WTC11 (cell line): ENCODE measurements at places on chromosomes 12 and 14. TPM values are rescaled to one million over a fixed set of nuclear protein-coding genes. Genes with fewer than 3 reads are reported as not detected.

DNA sequence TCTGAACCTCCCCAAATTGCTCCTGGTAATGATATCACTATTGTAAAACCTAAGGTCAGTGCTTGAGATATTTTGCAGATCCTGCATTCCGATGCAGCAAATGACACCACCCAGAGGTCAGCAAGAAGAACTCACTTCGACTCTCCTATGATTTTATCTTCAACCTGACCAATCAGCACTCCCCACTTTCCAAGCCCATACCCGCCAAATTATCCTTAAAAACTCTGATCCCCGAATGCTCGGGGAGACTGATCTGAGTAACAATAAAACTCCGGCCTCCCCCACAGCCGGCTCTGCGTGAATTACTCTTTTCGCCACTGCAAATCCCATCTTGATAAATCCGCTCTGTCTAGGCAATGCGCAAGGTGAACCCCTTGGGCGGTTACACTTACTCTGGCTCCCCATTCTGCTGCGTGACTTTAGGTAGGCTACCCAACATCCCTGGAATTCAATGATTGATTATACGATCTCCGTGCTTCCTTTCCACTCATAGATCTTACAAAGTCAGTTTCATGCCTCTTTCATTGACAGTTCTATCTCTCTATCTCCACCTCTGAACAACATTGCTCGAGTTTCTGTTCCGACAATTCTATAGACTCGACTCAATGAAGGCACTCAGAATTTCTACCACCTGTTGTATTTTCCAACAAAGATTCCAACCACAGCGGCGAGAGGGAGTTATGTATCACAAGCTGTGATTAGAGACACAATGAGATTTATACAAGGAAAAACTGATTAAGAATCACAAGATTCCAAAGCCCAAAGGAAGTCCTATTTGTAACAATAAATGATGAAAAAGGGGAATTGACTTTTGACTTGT, 939 bp downstream of the NPC2 start:
- no peak overlapping the region for H3K27ac ChIP-seq
- H3K4me3 ChIP-seq, result no peak overlapping the region
- no peak for DNase-seq
- H3K27me3 ChIP-seq, result no peaks in the 10 kb centered on the region
- peaks cover 9% of the 10 kb centered on the region for H3K36me3 ChIP-seq

GRCh38 chr12:12528361-12529270, 34.0 kb downstream of the DUSP16 start:
- no peak for DNase-seq
- H3K4me1 ChIP-seq, result peaks cover 43% of the 10 kb centered on the region
- no peaks in the 10 kb centered on the region for H3K27me3 ChIP-seq
- no peak overlapping the region for H3K4me3 ChIP-seq
- peak overlapping the region; percentile 67 for H3K27ac ChIP-seq

- H3K27ac ChIP-seq, result no peak overlapping the region
- H3K27me3 ChIP-seq, result no peaks in the 10 kb centered on the region
- H3K4me1 ChIP-seq, result peaks cover 31% of the 10 kb centered on the region
- H3K4me3 ChIP-seq, result no peak overlapping the region
- no peak for DNase-seq
Measured at GRCh38 chr14:69055125-69055524, 76.0 kb upstream of the ACTN1 start.

Gene RNASE3
- total RNA-seq, result not detected in 3 replicates

GRCh38 chr12:87344699-87345098, 684.5 kb downstream of the C12orf50 start:
- H3K36me3 ChIP-seq, result no peaks in the 10 kb centered on the region
- H3K4me3 ChIP-seq, result no peak overlapping the region
- H3K4me1 ChIP-seq, result no peaks in the 10 kb centered on the region
- DNase-seq, result no peak
- H3K27ac ChIP-seq, result no peak overlapping the region
- H3K27me3 ChIP-seq, result no peaks in the 10 kb centered on the region

Gene USP30
- 6.9 to 8.6 TPM (median 7.1 TPM) in 3 replicates for total RNA-seq

DNA sequence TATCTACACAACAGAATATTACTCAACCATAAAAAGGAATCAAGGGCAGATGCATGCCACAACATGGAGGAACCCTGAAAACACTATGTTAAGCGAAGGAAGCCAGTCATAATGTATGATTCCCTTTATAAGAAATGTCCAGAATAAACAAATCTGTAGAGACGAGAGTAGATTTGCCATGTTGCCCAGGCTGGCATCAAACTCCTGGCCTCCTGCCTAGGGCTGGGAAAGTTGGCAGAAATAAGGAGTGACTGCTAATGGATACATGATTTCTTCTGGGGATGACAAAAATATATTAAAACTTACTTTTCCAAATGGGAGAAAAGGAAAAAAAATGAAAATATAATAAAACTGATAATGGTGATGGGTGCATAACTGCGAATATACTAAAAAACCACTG, 10.9 kb downstream of the CLIP1 start:
- H3K4me1 ChIP-seq, result peaks cover 6% of the 10 kb centered on the region
- H3K36me3 ChIP-seq, result peaks cover 3% of the 10 kb centered on the region; the same call in 1 of the 2 replicates
- H3K4me3 ChIP-seq, result no peak overlapping the region
- DNase-seq, result no peak

DNA sequence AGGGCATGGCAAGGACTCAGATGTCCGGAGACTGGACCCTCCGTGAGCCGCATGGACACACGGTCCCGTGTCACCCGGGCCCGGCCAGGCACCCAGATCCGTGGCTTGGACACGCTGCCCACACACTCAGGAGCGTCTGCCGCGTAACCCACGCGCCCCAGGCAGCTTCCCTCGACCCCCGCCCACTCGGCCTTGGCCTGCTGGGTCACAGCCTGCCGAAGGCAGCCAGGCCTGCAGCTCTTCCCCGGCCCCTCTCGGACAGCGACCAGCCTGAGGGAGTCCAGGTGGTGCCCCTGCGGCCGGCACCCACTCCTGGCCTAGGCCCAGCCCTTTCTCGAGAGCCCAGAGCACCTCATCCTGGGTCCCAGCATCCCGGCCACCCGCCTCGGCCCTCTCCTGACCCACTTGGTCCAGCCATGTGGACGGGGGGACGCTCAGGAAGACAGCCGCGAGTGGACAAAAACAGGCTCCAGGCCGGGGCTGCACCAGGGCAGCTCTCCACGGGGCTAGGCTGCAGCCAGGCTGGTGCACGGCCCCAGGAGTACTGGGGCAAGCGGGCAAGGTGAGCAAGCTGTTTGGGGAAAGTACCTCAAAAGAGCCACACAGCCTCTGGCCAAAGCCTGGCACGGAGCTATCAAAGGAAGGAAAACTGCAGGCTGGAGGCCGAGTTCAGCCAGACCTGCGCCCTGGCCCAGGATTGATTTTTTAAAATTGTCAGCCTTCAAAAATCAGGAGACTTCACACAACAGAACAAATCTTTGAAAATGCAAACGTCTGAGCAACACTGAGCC, 6.5 kb downstream of the AKT1 start:
- peaks cover 11% of the 10 kb centered on the region for H3K4me1 ChIP-seq
- H3K27ac ChIP-seq, result no peak overlapping the region

Gene STXBP6
- 3.2 to 4.2 TPM (median 3.5 TPM) in 3 replicates for total RNA-seq
